ENCODE measurements at places on chromosomes 16 and 17. TPM values are rescaled to one million over a fixed set of nuclear protein-coding genes. Genes with fewer than 3 reads are reported as not detected.

NPIPA1 gene
- total RNA-seq = 16.3 TPM

KRT20 gene
- not detected for total RNA-seq

ADAMTS18 gene
- total RNA-seq = 0.03 TPM

SLC12A3 gene
- total RNA-seq = not detected

ALDOC gene
- 17.1 TPM for total RNA-seq

CFAP97D1 gene
- total RNA-seq = not detected

TMC8 gene
- total RNA-seq = 0.95 TPM

C17orf107 gene
- total RNA-seq = 0.07 TPM

HBA2 gene
- not detected for total RNA-seq

KRT39 gene
- total RNA-seq = not detected

SLC13A2 gene
- total RNA-seq = not detected

KCNJ18 gene
- total RNA-seq = not detected

TMEM238L gene
- total RNA-seq = not detected

CA7 gene
- total RNA-seq = not detected

C16orf96 gene
- not detected for total RNA-seq

ZFP3 gene
- not detected for total RNA-seq

CSH1 gene
- not detected for total RNA-seq

DHX58 gene
- 5.7 TPM for total RNA-seq

ZBTB4 gene
- total RNA-seq = 18.1 TPM

SMIM5 gene
- total RNA-seq = not detected

CPNE7 gene
- not detected for total RNA-seq

FUS gene
- 21.7 TPM for total RNA-seq

TMEM94 gene
- total RNA-seq = 22.8 TPM

CD7 gene
- not detected for total RNA-seq

FBXW10 gene
- not detected for total RNA-seq

RSAD1 gene
- total RNA-seq = 28.8 TPM

C17orf50 gene
- not detected for total RNA-seq

USP6 gene
- total RNA-seq = not detected

RABEP1 gene
- 35.4 TPM for total RNA-seq

TSPOAP1 gene
- 2.3 TPM for total RNA-seq

GRAPL gene
- not detected for total RNA-seq

KRT12 gene
- not detected for total RNA-seq

GCGR gene
- total RNA-seq = not detected

DRC7 gene
- not detected for total RNA-seq

CDH3 gene
- 0.10 TPM for total RNA-seq

CCNF gene
- total RNA-seq = 64.7 TPM

TIGD7 gene
- total RNA-seq = 3.1 TPM

CCDC40 gene
- total RNA-seq = 0.27 TPM

SEPTIN1 gene
- total RNA-seq = 0.26 TPM

All from HT1080 (cell line).